Sigmoid colon (tissue), 7 donors: ENCODE measurements at places on chromosomes 6 and 20. TPM values are rescaled to one million over a fixed set of nuclear protein-coding genes. Genes with fewer than 3 reads are reported as not detected.
A peak's percentile ranks its signal among the peaks of the same experiment; 100 is the strongest.

DNA sequence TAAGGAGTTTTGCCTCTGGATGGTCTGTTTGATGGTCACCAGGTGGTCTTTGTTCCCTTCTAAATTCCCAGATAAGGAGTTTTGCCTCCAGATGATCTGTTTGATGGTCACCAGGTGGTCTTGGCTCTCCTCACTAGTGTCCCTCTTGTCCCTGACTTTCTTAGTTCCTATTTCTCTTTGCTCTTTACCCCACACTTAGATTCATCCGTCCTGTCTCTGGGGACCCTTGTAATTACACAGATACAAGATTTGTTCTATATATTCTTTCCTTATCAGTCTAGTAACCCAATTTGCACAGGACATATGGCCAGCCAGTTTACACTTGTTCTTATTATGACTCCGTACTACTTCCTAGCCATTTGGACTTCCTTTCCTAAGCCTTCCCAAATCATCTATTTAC, 84.0 kb upstream of the B3GAT2 start:
- DNase-seq, result no peak
- no peak overlapping the region for H3K4me3 ChIP-seq
- no peaks in the 10 kb centered on the region for H3K27me3 ChIP-seq
- H3K4me1 ChIP-seq, result no peaks in the 10 kb centered on the region
- no peak overlapping the region for H3K27ac ChIP-seq

The PI16 gene
- total RNA-seq, result 50.7 TPM

DNA sequence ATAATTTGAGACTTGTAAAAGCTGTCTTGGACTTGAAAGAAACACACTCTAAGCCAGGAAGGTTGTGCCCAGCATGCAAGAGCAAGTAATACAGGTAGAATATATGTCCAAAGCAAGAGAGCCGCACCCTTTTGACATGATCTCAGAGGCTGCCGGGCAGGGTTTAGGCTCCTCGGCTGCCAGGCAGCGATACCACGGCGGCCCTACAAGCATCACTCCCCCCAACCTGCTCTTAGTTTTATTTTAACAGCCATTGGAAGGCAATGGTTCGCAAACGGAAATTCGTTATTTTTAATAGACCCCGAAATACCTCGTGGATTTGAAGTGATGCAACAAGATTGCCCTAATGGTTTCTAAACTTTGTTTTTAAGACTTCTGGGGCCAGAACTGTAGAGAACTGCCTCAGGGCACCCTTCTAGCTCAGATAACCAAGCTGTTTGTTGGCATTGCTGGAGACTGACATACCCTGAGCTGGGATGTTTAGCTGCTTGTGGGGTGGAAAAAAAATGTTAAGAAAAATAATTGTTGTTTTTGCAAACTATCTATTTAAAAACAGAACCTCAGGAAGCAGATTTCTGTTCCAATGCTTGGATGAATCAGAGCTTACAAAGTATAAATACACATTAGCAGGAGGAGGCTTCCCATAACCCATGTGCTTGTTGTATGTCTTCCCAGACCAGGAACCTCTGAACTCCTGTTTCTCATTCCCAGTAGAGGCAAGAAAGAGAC, 39.0 kb downstream of the JAG1 start:
- peaks cover 12% of the 10 kb centered on the region for H3K36me3 ChIP-seq
- no peak for DNase-seq
- no peaks in the 10 kb centered on the region for H3K27me3 ChIP-seq
- H3K4me1 ChIP-seq, result peaks cover 45% of the 10 kb centered on the region
- peak overlapping the region; percentile 76 for H3K27ac ChIP-seq

- no peaks in the 10 kb centered on the region for H3K36me3 ChIP-seq
- H3K4me1 ChIP-seq, result peaks cover 18% of the 10 kb centered on the region
- DNase-seq, result no peak
- H3K27ac ChIP-seq, result peak overlapping the region; percentile 29
These were observed 26.1 kb downstream of the FARS2 start for GRCh38 chr6:5287205-5287965.

- no peak overlapping the region for H3K27ac ChIP-seq
- no peak for DNase-seq
- no peaks in the 10 kb centered on the region for H3K27me3 ChIP-seq
- H3K36me3 ChIP-seq, result no peaks in the 10 kb centered on the region
These were observed 36.8 kb upstream of the L3MBTL3 start for GRCh38 chr6:129981598-129981997.

- DNase-seq, result no peak
- no peaks in the 10 kb centered on the region for H3K4me1 ChIP-seq
- no peaks in the 10 kb centered on the region for H3K27me3 ChIP-seq
- H3K36me3 ChIP-seq, result no peaks in the 10 kb centered on the region
- no peak overlapping the region for H3K27ac ChIP-seq
These were observed 43.0 kb downstream of the FAM184A start for GRCh38 chr6:119035459-119035858.

- no peaks in the 10 kb centered on the region for H3K27me3 ChIP-seq
- DNase-seq, result peak; percentile 56
- no peak overlapping the region for H3K4me3 ChIP-seq
- peaks cover 16% of the 10 kb centered on the region for H3K36me3 ChIP-seq
These were observed 33.1 kb downstream of the MOCS1 start for GRCh38 chr6:39901116-39901655.

The ARFGEF3 gene
- total RNA-seq, result 2.6 TPM

DNA sequence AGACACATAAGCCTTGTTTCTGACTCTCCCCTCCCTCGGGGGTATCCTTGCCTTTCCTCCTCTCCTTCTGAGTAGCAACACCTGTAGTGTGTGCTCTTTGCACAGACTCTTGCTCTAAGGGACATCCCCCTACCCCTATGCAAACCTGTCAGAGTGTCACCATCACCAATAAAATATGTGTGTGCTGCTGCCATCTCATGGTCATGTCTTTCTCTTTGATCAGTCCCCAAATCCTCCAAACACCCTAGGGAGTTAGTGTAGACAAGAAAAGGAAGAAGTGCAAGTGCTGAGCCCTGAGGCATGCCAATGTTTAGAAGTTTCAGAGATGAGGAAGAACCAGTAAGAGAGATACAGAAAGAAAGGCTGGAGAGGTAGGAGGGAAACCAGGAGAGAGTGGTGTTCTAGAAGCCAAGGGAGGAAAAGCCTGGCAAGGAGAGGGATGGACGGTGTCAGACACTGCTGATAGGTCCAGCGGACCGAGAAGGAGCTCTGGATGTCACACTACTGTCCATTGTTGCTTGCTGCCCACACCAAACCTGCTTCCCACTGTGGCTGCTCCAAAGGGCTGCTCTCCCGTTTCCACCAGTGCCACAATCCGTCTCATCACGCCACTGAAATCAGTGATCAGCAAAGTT, 16.4 kb downstream of the TRMT6 start:
- H3K4me3 ChIP-seq, result no peak overlapping the region
- no peak for DNase-seq
- no peaks in the 10 kb centered on the region for H3K27me3 ChIP-seq
- no peak overlapping the region for H3K27ac ChIP-seq
- no peaks in the 10 kb centered on the region for H3K4me1 ChIP-seq

The RHAG gene
- total RNA-seq, result not detected

The RSPH9 gene
- total RNA-seq, result 0.68 TPM

- no peak for DNase-seq
- no peaks in the 10 kb centered on the region for H3K4me1 ChIP-seq
- H3K36me3 ChIP-seq, result no peaks in the 10 kb centered on the region
- H3K27ac ChIP-seq, result no peak overlapping the region
- no peak overlapping the region for H3K4me3 ChIP-seq
These were observed 1.9 kb downstream of the POU3F2 start for GRCh38 chr6:98836025-98836961.

DNA sequence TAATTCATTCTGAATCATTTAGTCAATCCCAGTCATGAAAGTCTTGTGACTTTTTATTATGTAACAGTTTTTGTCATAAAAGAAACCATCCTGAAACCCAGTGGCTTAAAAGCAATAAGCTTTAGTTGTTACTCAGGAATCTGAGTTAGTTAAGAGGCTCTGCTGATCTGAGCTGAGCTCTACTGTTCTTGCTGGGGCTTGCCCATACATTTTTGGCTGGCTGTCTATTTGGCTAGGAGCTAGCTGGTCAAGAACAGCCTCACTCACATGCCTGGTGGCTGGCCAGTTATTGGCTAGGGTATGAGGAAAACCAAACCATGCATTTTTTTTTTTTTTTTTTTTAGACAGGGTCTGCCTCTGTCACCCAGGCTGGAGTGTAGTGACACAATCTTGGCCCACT, 10.6 kb downstream of the TCF21 start:
- no peak overlapping the region for H3K4me3 ChIP-seq
- DNase-seq, result no peak
- H3K36me3 ChIP-seq, result no peaks in the 10 kb centered on the region
- H3K27ac ChIP-seq, result no peak overlapping the region

The SLC17A3 gene
- not detected for total RNA-seq

The SLC2A10 gene
- total RNA-seq, result 18.8 TPM

GRCh38 chr6:98904096-98904495, 43.6 kb downstream of the FBXL4 start:
- H3K27me3 ChIP-seq, result no peaks in the 10 kb centered on the region
- H3K36me3 ChIP-seq, result peaks cover 5% of the 10 kb centered on the region
- no peak overlapping the region for H3K27ac ChIP-seq
- H3K4me1 ChIP-seq, result no peaks in the 10 kb centered on the region
- no peak overlapping the region for H3K4me3 ChIP-seq

DNA sequence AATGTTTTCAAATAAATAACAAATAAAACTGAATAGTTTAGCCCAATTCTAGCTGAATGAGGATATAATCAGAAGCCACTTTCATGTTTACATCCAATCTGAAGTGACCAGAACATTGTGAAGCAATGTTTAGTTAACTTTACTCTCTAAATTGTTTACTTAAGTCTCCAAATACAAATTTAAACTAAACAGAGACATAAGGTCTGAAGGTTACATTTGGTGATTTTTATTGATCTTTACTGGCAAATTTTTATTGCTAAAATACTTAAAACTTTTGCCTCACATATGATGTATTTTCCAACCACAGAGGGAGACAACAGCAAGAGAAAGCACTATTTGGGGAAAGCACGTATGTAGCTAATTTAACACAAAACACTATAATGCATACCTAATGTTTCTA, 106.8 kb upstream of the THEMIS start:
- no peaks in the 10 kb centered on the region for H3K27me3 ChIP-seq
- no peak for DNase-seq
- H3K4me3 ChIP-seq, result no peak overlapping the region

The NKX2-4 gene
- not detected for total RNA-seq

The FHL5 gene
- 12.7 TPM for total RNA-seq

- no peak overlapping the region for H3K27ac ChIP-seq
- no peaks in the 10 kb centered on the region for H3K27me3 ChIP-seq
- no peak for DNase-seq
- H3K4me1 ChIP-seq, result no peaks in the 10 kb centered on the region
- no peak overlapping the region for H3K4me3 ChIP-seq
- H3K36me3 ChIP-seq, result no peaks in the 10 kb centered on the region
These were observed 713.2 kb upstream of the NRSN1 start for GRCh38 chr6:23412770-23413169.

GRCh38 chr20:62607366-62608217, 34.7 kb upstream of the SLCO4A1 start:
- H3K36me3 ChIP-seq, result no peaks in the 10 kb centered on the region
- no peak for DNase-seq
- peaks cover 23% of the 10 kb centered on the region for H3K4me1 ChIP-seq
- H3K27ac ChIP-seq, result no peak overlapping the region
- peaks cover 24% of the 10 kb centered on the region for H3K27me3 ChIP-seq
- no peak overlapping the region for H3K4me3 ChIP-seq

DNA sequence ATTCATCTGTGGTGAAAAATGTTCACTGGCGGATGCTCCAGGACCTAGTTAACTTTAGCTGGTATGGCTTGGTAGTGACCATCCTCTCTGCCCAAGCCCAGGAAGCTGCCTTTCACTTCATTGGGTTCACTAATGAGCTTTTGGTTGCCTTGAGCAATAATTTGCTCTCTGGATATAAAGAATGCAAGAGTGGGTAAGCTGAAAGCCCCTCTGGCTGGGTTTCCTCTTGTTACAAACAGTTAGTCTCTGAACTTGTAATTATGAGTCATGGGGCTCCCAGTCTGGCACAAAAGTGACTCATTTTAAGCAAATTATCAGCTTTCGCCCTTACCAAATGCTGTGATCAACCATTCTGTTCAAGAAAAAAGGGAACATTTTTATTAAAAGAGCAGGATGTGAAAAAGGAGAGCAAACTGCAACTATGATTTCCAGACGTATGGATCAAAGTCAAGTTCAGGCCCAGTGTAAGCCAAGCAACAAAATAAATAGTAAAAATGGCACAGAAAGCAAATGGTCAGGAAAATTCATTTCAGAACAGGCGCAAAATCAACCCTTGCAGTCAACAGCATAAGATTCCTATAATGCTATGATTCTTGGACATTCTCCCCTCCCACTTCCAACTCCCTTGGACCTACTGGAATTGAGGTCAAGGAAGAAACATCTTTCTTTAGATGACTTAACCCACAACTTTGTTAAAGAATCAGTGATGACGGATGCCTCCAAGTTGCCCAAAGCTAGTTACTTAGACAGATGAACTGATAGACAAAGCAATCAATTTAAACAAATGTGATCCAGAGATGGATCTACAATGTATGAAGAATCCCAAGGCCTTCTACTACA, 130.0 kb upstream of the KCNK16 start:
- H3K27ac ChIP-seq, result no peak overlapping the region
- H3K27me3 ChIP-seq, result no peaks in the 10 kb centered on the region
- H3K36me3 ChIP-seq, result no peaks in the 10 kb centered on the region
- H3K4me3 ChIP-seq, result no peak overlapping the region
- H3K4me1 ChIP-seq, result no peaks in the 10 kb centered on the region

DNA sequence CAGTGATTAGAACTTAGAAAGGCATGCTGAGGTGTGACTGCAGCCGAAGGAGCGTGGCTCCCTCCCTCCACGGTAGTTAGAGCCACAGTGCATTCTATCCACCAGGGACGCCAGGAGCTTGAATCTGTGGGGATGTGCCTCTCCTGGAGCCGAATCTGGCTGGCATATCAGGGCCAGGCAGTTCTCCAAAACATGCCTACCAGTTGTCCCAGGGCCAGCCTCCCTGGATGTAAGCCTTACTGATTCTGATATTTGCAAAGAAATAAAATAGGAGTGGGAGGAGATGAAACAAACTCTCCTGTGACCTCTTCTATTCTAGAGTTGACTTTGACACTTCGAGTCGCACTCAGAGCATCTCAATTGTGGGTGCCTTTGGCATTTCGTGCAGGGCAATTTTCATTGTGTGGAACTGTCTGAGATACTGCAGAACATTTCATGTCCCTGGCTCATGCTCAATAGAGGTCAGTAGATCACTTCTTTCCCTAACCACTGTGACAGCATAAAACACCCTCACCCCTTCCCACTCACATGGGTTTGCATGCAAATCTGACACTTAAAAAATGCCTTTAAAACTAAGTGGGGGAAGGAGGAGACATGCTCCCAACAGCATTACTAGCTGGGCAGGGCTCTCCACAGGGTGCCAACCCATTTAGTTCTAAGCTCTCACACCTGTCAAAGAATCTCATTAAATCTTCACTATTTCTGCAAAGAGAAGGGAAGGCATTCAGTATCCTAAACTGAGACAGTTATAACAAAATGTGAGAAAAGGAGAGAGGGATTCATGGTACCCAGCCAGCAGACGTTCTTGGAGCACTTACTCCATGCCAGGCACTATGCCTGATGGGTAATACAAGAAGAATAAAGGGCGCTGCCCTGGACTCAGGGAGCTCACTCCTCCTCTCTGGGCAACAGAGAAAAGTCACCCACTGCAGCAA, 378.9 kb downstream of the PREX1 start:
- H3K4me3 ChIP-seq, result no peak overlapping the region
- H3K4me1 ChIP-seq, result no peaks in the 10 kb centered on the region
- H3K27me3 ChIP-seq, result no peaks in the 10 kb centered on the region
- no peak overlapping the region for H3K27ac ChIP-seq
- H3K36me3 ChIP-seq, result no peaks in the 10 kb centered on the region

GRCh38 chr6:125597411-125598253, 151.8 kb upstream of the HEY2 start:
- no peaks in the 10 kb centered on the region for H3K4me1 ChIP-seq
- no peaks in the 10 kb centered on the region for H3K27me3 ChIP-seq
- no peak overlapping the region for H3K4me3 ChIP-seq
- H3K36me3 ChIP-seq, result no peaks in the 10 kb centered on the region
